ENCODE measurements at places on chromosomes 7 and 10.

DNA sequence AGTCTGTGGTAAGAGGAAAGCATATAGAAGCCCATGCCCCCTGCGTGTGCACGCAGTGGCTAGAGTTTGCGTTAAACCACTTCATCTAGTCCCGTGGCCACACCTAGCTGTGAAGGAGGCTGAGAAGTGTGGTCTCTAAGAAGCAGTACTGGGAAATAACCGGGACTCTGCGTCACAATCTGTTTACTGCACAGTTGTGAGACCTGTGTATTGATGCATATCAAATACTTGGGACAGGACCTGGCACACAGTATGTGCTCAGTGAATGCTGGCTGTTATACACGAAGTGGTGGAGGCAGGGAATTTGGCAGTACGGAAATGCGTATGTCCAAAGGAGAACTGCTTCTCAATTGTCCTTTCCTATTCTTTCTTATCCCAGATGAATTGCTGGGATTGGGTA lies 149.5 kb downstream of the ARHGAP21 start:
- DNase-seq, result no peak

- no peak for DNase-seq
Observed at GRCh38 chr10:99429517-99430095, 818 bp downstream of the GOT1 start.

GRCh38 chr7:89966067-89966664 lies 188.1 kb upstream of the STEAP1 start:
- no peak for DNase-seq

GRCh38 chr10:83764666-83765065 lies 374.6 kb upstream of the GHITM start:
- no peak for DNase-seq

DNA sequence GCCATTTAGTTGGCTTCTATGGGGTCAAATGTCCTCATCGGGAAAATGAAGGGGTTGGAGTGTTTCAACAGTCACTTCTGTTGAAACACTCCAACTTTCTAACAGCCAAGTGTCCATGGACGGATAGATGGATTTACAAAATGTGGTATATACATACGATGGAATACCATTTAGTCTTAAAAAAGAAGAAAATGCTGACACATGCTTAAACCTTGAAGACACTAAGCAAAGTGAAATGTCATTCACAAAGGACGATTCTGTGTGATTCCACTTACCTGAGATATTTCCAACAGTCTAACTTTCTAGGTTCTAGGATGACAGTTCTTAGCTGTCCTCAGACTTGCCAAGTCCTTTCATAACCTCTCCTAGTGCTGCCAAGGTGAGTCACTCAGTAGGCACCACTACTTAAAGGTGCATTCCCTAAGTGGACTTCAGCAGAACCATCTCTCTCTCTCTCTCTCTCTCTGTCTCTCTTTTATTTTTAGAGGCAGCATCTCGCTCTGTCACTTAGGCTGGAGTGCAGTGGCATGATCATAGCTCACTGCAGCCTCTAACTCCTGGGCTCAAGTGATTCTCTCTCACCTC lies 69.0 kb downstream of the DENND2A start:
- no peak for DNase-seq

- DNase-seq, result no peak
Observed at GRCh38 chr10:123272171-123272570, 118.0 kb downstream of the BUB3 start.

Measured in stimulated activated CD4-positive, alpha-beta T cell treated with anti-CD3 and anti-CD28 coated beads, Interleukin-4, amount 100 ng/mL, for 48 hours (primary cell).